Omental fat pad (tissue), 4 donors: ENCODE measurements at places on chromosomes 3 and 15.

DNA sequence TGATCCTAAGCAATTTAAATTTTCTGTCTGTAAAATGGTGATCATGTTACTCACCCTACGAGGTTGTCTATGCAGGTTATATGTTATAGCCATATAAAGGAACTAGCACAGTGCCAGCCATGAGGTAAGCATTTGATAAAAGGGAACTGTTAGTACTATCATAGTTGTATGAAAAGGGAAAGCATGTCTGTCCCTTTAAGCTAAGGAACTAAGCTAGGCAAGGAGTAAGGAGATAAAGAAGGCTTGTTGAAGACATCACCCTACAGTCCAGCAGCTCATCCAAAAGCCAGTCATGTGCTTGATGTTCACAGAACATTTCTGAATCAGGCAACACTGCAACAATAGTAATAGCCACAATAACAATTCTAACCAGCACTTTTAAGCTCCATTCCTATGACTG is 243.9 kb downstream of the ZBTB20 start:
- no peak for DNase-seq

DNA sequence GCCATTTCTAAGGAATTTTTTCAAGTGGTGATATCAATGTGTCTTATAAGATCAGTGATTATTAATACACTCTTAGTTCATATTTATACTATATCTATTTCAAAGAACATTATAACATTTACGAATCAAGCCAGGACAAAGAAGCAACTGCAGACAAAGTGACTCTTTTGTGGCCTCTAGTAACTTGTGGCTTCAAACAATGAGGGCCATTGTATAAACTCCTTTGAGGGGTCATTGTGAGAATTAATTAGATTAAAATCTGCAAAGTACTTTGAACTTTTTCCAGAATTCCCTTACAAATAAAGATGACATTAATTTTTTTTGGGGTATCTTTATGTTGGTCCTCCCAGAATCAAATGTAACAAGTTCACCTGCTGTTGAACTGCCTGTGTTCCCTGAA is 12.3 kb upstream of the SLC30A4 start:
- no peak for DNase-seq

GRCh38 chr3:153602801-153603200 is 440.8 kb downstream of the RAP2B start:
- DNase-seq: no peak

GRCh38 chr15:69292826-69293420 is 5.8 kb upstream of the PAQR5 start:
- no peak for DNase-seq

DNA sequence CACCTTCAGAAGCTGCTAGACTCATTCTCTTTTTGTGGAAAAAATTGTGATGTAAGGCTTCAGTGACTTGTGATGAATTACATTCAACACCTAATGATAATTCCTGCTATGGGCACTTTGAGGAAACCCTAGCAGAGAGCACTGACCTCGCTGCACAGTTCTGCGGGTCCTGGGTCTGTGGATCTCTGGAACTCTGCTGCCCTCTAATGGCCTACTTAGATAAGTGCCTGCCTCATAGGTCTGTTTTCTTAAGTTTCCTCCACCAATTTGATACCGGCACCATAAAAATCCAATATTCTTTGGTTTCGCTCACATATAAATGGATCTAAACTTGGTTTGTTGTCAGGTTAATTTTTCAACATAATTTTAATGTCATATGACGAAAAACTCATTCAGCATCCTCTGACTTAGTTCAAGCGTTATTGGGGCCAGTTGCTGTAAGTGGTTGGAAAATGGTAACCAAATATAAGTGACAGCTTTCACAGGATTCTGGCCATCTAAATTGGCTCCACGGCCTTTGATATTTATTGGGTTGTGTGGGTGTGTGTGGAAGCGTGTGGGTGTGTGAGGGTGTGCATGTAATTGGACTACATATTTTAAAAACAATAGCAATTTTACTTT is 10.4 kb downstream of the SLITRK3 start:
- DNase-seq: no peak

DNA sequence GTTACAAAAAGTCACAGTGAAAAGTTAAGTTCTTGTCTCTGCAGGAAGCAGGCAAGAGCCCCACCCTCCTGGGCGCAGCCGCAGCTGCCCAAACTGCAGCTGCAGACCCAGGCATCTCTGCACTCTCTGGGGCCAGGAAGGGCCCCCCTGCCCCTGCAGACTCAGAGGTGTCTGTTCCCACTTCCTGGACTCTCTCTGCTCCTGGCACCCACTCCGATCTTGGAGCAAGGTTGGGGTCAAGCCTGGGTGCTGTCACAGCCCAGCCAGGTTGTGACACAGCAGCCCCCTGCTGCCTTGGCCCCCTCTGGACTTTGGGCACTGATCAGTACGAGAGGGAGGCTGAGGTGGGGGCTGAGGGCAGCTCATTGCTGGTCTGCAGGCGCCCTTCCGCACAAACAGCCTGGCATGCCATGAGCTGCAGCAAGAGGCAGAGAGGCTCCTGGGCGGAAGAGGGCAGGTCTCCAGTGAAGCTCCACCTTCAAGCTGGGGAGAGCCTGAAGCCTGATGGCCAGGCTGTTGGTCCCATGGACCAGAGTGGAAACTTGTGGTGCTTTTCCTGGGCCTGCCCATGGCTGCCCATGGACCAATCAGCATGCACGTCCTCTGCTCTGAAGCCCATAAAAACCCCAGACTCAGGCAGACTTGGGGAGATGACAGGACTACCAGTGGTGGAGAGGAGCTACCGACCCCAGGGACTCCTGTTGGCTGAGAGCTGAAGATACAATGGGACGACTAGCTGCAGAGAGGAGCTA is 42.9 kb upstream of the LRRFIP2 start:
- no peak for DNase-seq

- no peak for DNase-seq
Measured at GRCh38 chr3:48219543-48219942, 3.8 kb upstream of the CAMP start.

- no peak for DNase-seq
Measured at GRCh38 chr15:93553167-93553935, 464.3 kb upstream of the RGMA start.

- DNase-seq: no peak
Measured at GRCh38 chr3:112004669-112005068, 5.9 kb downstream of the TAGLN3 start.

DNA sequence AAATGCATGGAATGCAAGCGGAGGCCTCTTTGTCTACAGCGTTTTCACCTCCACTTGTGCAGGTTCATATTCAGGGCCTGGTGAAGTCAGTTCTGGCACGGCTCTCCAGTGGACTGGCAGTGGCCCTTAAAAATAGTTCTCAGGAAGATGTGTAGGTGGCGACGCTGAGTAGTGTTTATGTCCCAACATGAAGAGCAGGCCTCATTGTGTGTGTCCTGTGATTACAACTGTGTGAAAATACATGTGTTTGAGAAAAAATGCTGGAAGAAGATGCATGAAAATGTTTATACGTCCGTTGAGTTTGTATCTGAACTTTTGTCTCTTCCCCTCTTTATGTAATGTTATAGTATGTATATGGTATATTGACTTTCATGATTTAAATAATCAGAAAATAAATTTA is 7.2 kb downstream of the LIPC start:
- no peak for DNase-seq

GRCh38 chr15:28890711-28891495 is 5.1 kb downstream of the APBA2 start:
- DNase-seq: no peak

DNA sequence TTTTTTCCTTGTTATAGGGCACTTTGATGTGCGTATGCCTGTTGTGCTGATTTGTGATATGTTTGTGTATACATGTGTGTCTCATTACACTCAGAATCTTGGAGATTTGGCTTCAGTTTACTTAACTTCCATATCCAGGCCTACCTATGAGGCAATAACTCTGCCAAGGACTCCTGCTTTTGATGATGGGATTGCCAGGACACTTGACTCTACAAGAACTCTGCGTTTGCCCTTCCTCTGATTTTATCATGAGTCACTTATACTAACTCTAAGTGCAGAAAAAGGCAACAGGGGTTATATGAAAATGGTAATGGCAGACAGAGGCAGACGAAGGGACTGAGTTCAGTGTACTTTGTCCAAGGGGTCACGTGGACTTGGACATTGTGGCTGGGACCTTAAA is 33.6 kb downstream of the MCTP2 start:
- no peak for DNase-seq

GRCh38 chr3:145900056-145900829 is 260.7 kb downstream of the PLOD2 start:
- no peak for DNase-seq

DNA sequence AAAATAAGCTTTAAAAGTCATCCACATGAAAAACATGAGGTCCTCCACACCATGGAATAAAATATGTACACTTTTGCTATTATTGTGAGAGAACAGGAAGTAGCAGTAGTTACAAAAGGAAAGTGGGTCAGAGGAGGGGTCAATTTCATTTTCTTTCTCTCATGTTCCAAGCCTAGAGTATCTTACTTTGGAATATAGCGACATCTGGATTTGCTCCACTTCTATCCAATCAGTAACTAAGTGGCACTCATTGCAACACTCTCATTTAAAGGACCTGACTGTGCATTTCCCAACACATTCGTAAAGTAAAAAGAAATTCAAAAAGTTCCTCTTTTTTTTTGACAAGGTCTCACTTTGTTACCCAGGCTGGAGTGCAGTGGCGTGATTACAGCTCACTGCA is 637.3 kb downstream of the TUSC7 start:
- no peak for DNase-seq

GRCh38 chr3:26068890-26069289 is 279.0 kb downstream of the OXSM start:
- no peak for DNase-seq

DNA sequence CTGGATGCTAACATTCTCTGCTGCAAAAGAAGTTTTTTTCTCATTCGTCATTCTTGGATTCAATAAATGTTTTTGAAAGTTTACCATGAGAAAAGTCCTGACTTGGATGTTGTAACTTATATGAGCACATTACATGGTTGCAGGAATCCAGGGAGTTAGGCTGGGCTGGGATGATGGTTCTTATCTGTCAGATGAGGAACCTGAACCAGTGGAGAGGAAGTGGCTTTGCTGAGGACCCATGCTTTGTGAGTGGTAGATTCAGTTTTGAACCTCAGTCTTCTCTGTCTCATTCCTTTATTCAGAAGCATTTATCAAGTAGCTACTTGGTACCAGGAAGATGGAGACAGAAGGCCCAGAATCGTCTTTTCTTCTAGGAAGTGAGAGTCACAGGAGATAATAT is 3.7 kb upstream of the GASK1A start:
- no peak for DNase-seq

- DNase-seq: no peak
Measured at GRCh38 chr3:160213191-160213590, 12.0 kb upstream of the C3orf80 start.

GRCh38 chr15:26382444-26383072 is 390.3 kb downstream of the GABRB3 start:
- no peak for DNase-seq

GRCh38 chr15:31526916-31527690 is 200.5 kb downstream of the KLF13 start:
- no peak for DNase-seq

DNA sequence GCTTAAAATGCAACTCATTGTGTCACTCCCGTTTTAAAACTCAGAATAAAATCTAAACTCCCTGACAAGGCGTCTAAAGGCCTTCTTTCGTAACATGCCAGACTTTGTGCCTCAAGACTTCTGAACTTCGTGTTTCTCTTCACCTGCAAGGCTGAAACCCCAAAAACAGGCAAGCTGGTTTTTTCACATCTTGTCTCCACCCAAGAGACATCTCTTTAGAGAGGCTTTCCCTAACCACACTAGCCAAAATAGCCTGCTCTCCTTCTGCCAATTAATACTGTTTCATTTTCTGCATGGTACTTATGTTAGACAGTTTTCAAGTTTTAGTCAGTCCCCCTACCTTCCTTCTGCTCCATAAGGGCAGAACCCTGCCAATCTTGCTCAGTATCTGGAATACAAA is 41.6 kb downstream of the RAF1 start:
- no peak for DNase-seq

DNA sequence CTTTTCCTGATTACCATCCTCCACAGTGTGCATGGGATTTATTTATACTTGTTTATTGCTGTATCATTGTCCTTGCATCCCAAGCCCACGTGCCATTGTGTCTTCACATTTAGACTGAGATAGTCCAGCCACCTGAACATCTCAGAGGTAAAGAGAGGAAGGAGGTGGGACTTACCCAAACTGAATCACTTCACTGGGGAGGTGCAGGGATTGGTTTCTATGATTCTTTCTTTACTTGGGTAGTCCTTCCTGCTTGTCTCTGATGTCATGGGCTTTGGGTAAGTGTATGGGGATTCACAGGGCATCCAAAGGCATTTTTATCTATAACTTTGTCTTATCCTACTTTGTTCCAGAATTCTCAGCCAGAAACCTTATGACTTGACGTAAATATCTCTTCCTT is 141.5 kb upstream of the UMPS start:
- no peak for DNase-seq

- DNase-seq: no peak
Measured at GRCh38 chr3:153385343-153385742, 223.3 kb downstream of the RAP2B start.

GRCh38 chr3:56673781-56674457 is 9.1 kb downstream of the TASOR start:
- no peak for DNase-seq

DNA sequence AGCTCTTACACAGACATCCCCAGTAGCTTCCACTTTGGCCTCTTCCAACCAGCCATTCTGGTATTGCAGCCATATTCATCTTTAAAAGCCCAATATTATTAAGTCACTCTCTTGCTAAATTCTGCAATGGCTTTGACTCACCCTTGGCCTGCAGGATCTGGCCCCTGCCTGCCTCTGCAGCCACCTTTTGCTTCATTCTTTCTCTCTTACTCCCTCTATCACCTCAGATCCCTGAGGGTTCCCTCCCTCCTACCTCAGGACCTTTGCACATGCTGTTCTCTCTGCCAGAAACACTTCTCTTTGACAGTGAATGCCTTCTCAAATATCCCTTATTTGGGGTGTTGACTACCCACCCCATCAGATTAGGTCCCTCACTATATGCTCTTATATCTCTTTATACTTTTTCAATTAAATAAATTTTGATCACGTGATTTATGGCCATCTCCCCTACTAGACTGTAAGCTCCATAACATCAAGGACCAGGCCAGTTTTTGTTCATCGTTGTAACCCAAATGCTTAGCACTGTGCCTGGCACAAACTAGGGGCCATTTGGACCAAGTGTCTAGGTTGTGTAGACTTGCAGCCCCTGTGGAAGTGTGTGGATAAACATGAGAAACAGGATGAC is 32.3 kb upstream of the UBE2Q2 start:
- no peak for DNase-seq

GRCh38 chr3:54432975-54433374 is 310.6 kb downstream of the CACNA2D3 start:
- no peak for DNase-seq

GRCh38 chr3:183629546-183630301 is 5.7 kb upstream of the KLHL24 start:
- DNase-seq: no peak

GRCh38 chr3:183142199-183142598 is 20.3 kb downstream of the LAMP3 start:
- no peak for DNase-seq

DNA sequence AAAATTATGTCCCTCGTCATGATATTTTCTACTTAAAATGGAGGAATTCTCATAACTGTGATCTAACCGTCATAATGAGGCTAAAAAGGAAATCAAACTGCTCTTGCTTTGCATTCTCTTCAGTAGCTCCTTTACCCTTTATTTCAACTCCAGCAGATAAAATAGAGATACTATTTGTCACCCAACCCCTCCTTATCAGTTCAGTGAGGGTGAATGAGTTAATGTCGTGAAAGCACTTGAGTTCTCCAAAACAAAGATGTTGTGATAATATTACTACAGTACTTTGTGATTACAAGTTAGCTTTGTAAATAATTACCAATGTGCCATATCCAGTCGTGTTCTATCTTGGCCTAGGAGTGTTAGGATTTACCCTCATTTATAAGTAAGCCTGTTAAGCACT is 63.4 kb upstream of the ANKRD28 start:
- no peak for DNase-seq
